Stimulated activated CD8-positive, alpha-beta memory T cell treated with anti-CD3 and anti-CD28 coated beads, Interleukin-7, amount 100 ng/mL, for 4 hours (primary cell): ENCODE measurements at places on chromosomes 4 and X.
A peak's percentile ranks its signal among the peaks of the same experiment; 100 is the strongest.

DNA sequence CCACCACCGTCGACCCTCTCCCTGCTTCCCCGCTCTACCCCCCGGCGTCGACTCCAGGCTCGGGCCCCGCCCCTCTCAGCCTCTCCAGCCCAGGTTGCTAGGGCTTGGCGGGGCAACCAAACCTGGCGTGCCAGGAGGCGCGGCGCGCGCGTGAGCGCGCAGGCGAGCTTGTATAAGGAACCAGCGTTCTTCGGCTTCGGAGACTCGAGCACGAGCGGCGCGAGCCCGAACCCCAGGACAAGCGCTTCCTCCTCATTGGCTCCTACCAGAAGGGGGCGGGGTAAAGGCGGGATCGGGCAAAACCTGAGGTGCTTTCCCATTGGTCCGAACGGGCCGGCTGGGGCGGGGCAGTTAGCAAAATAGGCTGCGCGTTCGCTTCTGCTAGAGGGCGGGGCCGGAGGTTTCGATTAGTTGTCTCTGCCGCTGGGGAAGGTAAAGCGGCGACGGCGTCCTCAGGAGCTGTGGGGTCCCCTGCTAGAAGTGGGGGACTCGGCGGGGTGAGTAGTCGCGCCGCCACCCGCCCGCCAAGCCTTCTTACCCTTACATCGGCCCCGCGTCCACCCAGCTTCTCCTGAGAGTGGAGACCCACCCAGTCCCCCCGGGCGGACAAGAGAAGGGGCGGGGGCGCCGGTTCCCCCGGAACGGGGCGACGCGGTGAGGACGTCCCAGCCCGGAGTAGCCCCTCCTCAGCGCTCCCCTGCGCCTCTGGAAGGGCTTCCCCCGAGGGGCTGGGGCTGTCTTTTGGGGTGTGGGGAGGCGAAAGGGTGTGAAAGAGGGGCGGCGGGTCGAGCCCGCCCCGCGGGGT, at the start of gene CDKL5:
CDKL5 (plus strand) TSS at position 410 of the 805 bp plus-strand sequence. CDS start 81,489 bp downstream, outside the sequence.
- DNase-seq: peak; percentile 91

DNA sequence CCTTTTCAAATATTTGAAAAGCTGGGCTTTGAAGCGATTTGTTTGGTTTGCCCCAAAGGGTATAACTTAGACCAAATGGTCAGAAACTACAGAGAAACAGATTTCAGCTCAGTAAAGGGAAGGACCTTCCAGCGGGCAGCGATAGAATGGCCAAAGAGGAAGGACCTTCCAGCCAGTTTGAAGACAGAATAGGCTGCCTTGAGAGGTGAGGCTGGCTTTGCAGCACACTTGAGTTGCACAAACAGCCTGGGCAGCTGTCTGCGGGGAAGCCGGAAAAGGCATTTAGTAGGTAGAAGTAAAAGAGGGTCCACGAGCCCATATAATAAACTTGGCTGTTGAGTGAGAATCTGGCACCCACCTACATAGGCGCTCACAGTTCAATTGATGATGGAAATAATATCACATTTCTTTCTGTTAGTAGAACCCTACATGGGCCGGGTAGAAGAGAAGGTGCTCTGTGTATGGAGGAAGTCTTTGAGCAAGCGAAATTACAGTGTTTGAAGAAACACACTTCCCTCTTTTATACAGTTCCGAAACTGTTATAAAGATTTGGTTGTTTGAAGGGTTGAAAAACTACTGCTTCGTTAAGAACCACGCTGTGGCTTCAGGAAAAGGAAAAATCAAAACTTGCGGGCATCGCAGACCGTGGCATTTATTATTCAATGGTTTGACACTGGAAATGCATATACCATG, 75.0 kb upstream of the SORBS2 start:
- no peak for DNase-seq

DNA sequence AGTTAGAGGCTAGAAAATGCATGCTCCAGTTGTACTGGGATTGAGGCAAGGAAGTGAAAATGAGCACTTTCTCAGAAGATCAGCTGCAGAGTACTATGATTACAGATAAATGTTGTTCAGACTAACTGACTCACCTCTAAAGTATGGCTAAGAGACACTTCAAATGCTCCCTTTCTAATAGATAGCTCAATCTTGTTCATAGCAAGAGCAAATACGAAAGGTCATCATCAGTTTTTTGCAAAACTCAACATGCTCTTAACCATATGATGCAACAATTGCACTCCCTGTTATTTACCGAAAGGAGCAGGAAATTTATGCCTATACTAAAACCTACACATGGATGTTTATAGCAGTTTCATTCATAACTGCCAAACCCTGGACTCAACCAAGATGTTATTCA, 838.4 kb upstream of the INTU start:
- DNase-seq: no peak

DNA sequence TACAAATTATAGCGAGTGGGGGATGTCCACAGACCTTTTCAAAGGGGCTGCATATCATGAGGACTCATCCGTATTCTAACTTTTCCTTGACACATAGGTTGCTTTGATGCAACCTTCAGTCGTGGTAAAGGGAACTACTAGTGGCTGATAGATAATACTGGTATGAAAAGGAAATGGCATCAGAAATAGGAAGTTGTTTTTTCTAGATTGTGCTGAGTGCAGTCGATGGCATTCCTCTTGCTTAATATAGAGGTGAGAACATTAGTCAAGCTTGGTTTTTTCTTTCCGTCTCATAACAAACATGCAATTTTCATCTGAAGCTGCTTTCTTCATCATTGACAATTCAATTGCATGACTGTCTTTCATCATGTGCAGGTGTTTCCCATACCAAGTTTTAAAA, 16.6 kb downstream of the ENPEP start:
- DNase-seq: no peak

DNA sequence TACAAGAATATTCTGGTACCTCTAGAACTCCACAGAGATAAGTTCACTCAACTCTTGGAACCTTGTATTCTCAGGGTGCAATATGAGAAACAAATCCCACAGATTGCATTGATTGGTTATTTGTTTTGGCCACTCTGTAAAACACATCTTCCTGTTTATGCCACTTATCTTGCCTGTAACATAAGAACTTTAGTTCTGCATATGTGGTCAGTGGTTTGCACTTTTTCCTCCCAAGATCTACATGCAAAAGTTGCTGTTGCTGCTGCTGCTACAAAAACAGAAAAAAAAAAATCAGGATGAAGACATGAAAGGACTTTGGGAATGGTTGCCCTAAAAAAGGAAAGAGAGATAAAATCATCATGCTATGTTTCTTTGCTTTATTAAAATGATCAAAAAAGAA, 9.6 kb downstream of the ODAPH start:
- no peak for DNase-seq

GRCh38 chrX:148784137-148784536, 283.7 kb downstream of the AFF2 start:
- DNase-seq: no peak

DNA sequence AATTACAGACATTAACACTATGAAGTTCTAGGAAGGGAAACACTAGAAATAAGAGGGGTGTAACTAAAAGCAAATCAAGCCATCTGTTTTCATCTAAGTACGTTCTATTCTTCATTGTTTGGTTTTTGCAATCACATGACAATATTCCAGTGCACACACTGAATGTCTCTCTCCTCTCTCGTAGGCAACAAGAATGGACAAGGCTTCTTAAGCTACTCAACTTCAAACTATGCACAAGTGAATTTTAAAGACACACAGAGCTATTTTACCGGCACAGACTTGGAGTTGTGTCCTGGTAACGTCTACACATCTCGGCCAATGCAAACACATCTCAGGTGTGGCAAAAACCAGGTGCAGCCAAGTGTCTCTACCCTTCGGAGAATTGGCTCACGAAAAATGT, 173.3 kb downstream of the PRKX start:
- no peak for DNase-seq

DNA sequence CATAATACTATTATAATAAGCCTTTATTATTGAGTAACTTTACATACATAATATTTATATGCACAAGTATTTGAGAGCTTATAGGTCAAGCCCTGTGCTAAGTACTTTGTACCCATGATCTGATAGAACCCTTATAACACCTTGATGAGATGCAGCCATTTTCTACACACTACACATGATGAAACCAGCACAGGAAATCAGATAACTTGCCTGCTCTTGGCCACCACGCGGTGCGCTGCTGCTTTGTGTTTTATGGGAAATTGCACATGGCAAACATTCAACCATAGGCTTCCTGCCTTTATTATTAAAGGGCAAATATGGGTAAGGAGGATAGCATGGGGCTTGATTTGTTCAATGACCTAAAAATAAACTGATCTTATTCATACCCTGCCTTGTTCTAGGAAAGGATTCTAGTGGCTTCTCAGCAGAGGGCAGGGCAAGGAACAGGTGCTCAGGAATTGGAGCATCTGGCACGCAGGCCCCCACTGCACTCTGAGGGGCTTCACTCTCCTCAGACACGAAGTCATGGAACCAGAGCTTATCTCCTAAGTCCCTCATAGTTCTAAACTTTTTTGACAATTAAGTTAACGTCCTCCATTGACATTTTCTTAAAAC, 31.6 kb upstream of the NAP1L5 start:
- DNase-seq: no peak

GRCh38 chrX:16240231-16240905, 73.1 kb downstream of the MAGEB17 start:
- no peak for DNase-seq

GRCh38 chr4:2867758-2868491, 24.3 kb downstream of the ADD1 start:
- no peak for DNase-seq

DNA sequence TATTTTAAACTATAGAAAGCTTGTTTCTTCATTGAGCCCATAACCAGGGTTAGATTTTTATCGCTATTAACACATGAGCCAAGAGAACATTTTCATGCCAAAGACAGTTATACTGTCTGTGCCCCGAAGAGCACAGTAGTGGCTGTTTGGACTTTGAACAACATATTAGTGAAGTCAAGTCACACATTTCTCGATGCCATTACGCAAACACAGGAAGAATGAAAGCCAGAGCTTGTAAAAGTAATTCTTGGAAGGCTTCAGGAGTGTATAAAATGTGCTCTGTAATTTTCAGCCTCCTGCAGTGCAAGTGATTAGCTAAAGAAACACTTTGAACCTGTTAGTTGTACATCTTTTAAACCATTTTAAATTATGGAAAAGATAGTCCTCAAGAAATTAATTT, 590.7 kb upstream of the PITX2 start:
- DNase-seq: no peak

DNA sequence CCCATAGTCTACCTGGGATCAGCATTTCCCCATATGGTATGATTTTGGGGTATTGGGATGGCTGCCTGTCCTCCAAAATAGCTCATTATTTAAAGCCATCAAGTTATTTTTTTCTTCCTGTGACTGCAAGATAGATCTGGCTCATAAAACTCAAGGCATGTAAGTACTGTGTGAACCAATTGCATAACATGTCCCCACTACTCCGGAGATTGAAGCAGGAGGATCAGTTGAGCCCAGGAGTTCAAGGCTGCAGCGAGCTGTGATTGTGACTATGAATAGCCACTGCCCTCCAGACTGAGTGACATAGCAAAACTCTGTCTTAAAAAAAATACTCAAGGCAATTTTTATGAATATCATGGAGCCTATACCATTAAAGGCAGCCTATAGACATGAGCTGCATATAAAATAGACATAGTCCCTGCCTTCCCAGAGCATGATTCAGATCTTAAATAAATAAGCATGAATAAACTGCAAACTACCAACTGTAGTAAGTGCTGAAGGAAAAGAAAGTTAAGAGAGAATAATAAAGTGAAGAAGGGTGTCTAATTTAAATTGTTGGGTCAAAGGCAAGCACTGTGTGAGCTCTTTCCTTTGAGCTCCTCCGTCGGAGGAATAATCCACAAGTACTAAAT, 16.9 kb upstream of the MMAA start:
- no peak for DNase-seq

- DNase-seq: no peak
These were observed 5.4 kb upstream of the KIAA0232 start for GRCh38 chr4:6776920-6777635.

GRCh38 chrX:88366314-88366713, 380.7 kb upstream of the CPXCR1 start:
- DNase-seq: no peak

GRCh38 chrX:117989512-117989911, 127.1 kb downstream of the KLHL13 start:
- no peak for DNase-seq

GRCh38 chr4:30973993-30974392, 253.8 kb downstream of the PCDH7 start:
- DNase-seq: no peak

DNA sequence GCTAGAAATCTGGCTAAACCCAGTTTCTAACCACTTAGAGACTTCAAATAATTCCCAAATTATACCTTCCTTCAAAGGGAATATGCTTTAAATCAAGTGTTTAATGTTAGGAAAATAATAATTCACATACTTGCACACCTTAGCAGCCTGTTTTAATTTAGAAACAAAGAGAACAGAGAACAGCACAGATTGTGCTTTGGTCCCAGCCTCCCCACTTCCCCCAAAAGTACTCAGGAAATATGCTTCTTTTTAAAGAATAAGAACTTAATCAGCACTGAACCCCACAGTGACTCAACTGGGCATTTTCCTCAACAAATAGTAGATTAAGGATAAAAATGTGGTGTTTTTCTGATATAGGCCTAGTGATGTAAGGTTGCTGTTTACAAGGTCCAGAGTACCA, 295.8 kb downstream of the GBA3 start:
- DNase-seq: no peak

DNA sequence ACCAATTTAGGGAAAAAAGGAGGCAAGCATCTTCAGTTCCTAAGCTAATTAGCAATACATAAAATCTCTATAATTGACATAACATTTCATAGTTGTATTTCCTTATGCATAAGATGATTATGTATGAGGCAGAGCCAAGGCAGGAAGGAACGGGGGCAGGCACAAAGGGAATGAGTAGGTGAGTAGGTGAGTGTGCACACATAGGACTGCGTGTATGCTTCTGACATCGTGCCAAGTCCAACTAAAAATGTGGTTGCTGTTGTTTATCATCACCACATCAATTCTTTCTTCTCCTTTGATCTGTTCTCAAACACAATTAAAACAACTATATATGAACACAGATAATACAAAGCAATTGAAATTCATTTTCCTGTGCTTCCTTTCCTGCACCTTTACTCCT, 131.2 kb downstream of the UNC5C start:
- DNase-seq: no peak

DNA sequence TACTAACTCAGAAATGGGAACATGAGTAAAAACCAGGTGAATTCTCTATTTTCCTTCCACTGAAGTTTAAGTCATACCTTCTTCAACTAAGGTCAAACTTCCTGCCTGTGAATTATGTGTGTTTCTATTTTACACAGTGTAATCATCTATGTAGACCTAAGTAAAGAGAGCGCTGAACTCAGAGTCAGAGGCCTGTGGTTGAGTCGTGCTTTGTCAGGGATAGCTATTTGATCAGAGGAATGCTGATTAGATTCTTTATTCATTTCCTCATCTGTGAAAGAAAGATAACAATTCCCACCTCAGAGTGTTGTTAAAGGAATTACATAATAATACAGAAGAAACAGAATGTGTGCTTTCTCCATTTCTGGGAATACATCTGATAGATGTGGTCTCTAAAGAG, 654.1 kb downstream of the STIM2 start:
- DNase-seq: no peak

- no peak for DNase-seq
These were observed 50.8 kb upstream of the NUDT10 start for GRCh38 chrX:51281758-51282318.

GRCh38 chrX:138710866-138711341, 613 bp downstream of the FGF13 start:
- DNase-seq: no peak

- no peak for DNase-seq
These were observed 9.2 kb downstream of the GUCY1A1 start for GRCh38 chr4:155675709-155676429.

GRCh38 chr4:133856731-133857355, 344.7 kb downstream of the PABPC4L start:
- no peak for DNase-seq
